ENCODE measurements at places on chromosomes 2 and 18.

DNA sequence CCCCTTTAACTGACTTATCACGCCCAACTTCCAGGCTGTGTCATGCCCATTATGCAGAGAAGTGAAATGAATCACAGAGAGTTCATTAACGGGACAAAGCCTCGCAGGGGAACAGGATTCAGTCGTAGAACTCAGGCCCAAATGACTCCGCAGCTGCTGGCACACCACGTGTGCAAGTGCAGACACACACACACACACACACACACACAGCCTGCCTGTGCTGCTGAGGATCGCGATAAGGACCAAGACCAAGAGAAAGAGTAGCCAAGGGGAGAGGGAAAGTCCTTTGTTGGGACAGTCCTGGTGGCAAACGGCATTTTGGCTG is 90.0 kb upstream of the TAF1B start:
- peak; percentile 76 for DNase-seq

DNA sequence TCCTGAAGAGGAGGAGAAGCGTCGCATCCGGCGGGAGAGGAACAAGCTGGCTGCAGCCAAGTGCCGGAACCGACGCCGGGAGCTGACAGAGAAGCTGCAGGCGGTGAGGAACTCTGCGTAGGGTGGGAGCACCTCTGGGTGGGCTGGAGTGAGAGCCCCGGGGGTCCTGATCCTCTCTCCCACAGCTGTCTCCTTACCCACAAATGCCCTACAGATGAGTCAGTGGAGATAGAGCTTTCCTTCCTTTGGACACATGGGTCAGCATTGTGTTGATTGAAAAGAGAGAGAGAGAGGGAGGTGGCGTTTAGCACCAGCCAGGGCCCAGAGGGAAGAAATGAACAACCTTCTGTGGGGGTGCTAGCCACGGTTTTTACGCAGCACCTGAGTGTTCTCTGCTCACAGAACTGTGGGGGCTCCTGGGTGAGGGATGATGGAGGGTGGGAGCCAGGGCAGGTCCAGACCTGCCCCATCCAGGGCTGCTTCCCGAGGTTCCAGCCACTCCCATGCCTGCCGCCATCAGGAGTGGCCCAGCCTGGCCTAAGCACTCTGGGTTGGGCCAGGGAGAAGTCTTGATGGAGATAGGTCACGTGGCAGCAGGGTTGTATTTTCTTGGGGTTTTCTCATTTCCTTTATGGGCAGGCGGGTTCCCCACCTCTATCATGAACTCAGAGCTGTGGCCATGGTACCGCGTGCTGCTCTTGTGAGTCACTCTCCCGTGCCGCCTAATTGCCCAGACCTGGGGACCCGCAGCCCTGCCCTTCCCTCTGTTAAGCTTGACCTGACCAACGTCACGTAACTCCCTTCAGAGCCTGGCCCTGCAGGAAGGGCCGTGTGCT is 16.3 kb downstream of the FOSL2 start:
- DNase-seq, result peak; percentile 83

DNA sequence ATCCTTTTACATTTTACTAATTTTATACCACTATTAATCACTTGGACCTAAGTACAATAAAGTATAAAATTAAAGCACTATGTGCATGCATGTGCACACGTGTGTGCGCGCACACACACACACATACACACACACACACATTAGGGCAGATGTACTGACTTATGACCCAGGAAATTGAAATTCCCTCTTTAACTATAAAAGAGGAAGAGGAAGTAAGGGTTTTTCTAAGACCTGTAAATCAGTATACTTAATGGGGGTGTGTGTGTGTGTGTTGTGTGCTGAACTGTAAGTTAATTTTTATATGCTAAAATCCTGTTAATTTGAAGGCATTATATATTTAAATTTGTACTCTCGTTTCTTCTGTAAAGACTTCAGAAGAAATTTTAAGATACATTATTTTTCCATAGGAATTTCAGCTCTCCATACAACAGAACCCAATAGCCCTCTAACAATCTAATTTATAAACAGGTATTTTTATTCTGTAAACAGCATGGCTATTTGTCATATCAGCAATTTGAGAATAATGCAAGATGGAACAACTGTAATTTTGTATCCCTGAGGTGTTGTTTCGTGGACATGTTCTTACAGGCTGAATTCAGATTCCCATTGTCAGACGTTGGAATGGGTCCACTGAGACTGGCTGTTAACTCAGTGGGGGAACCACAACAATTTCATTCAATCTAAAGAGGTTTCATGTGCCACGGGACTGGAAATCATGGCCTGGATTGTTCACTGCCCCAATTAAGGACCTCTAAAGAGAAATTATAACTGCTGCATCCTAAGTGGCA is 90.9 kb downstream of the PLA2R1 start:
- DNase-seq, result no peak

DNA sequence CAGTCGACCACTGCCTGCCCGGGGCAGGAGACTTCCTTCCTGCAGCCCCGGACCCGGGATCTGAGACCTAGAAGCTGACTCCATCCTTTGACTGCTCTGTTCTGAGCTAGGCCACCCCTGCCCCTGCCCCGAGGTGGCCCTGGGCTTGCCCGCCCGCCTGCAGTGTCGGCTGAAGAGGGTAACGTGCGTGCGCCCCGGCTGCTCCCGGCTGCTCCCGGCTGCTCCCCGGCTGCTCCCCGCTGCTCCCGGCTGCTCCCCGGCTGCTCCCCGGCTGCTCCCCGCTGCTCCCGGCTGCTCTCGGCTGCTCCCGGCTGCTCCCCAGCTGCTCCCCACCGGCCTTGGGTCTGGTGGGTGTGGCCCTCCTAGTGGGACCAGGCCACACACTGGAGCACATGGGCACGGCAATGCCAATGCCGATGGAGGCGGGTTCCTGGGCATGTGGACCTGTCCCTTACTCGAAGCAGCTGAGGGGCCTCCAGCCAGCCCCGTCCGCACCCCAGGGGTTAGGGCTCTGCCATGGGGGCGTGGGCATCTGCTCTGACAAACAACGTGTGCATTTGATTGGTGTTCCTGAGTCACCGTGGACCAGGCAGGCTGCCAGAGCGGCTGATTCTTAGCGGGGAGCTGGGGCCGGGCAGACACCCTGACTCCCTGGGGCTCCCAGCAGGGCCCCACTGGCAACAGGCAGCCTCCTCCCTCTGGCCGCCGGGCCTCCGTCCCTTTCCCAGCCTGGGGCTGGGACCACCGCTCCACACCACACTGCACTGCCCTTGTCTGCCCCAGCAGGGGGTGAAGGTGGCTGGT is 2.0 kb upstream of the GAL3ST2 start:
- peak; percentile 60 for DNase-seq

DNA sequence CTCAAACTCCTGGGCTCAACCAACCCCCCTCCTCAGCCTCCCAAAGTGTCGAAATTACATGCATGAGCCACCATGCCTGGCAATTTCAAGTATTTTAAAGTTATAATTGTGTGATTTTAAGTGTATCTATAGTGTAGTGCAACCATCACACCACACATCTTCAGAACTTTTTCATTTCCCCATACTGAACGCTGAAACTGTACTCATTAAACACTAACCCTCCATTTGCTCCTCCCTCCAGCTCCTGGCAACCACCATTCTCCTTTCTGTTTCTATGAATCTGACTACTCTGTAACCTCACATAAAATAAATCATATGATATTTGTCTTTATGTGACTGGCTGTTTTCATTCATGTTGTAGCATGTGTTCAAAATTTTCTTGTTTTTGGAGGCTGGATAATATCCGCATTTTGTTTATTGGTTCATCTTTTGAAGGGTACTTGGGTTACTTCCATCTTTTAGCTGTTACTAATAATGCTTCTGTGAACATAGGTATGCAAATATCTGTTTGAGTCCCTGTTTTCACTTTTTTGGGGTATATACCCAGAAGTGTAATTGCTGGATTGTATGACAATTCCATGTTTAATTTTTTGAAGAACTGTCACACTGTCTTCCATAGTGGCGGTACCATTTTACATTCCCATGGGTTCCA is 188.2 kb downstream of the PLCL1 start:
- no peak for DNase-seq

DNA sequence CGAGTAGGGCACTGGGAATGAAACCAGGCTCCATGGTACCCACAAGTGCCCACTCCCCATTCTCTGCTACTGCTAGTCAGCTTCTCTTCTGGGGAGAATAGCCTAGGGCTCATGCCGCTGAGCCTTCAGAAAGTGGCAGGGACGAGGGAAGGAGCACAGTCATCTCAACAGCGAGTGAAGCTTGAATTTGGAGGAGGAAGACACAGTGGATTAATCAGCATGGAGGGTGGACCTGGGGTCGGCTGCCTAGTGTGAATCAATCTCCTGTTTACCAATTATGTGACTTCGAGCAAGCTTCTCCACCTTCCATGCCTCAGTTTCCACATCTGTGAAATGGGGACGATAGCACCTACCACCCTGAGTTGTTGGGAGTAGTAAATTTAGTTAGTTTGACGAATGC is 157.0 kb downstream of the SEPTIN10 start:
- no peak for DNase-seq

DNA sequence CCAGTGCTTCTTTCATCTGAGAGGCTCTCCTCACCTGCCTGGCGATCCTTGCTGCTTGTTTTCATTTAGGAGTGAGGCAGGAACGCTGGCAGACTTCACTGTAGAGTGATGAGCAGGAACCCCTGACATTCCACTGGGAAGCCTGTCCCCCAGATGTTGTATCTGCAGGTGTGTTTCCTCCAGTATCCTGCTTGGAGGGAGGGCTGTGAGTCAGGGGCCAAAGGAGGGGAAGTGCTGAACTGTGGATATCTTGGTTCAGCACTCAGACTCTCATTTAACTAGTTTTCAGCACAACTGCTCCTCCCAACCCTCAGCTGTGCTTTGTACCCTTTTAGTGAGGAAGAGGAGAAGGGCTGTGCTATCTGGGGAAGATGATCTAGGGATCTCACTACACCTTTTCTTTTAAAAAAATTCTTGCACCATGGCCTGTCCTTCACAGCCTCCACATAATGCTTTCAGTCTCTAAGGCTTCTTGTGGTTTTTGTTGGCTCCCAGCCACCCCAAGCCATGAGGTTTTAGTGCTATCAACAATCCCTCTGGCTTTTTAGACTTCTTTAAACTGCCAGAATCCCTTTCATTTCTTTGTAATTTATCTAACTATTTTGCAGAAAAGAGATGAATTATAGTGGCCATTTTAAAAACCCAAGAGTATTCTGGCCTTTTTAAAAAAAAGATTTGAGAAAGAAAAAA is 11.2 kb downstream of the ANKAR start:
- DNase-seq, result peak; percentile 57

DNA sequence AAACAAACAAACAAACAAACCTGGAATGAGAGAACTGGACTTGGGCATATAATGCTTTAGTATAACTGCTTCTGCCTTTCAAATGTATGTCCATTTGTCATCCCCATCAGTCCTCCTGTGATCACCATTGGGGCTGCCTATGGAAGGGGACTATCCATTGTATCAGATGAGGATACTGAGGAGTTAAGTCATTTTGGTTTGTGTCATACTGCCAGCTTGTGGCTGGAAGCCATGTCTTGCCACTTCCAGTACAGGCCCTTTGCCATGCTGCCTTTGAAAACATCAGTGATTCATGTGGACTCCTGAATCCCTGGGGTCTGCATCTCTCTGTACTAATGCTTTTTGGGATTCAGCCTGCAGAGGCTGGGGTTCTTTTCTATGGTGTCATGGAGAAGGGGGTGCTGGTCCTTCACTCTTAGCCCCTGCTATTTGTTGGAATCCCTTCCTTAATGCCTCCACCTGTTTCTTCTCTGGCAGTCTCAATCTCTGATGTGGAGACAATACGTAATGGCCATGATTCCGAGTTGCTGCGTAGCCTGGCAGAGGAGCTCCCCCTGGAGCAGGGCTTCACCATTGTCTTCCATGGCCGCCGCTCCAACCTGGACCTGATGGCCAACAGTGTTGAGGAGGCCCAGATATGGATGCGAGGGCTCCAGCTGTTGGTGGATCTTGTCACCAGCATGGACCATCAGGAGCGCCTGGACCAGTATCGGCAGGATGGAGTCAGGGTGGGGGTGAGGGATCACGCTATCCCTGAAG is 10.6 kb downstream of the PLCD4 start:
- DNase-seq, result no peak

DNA sequence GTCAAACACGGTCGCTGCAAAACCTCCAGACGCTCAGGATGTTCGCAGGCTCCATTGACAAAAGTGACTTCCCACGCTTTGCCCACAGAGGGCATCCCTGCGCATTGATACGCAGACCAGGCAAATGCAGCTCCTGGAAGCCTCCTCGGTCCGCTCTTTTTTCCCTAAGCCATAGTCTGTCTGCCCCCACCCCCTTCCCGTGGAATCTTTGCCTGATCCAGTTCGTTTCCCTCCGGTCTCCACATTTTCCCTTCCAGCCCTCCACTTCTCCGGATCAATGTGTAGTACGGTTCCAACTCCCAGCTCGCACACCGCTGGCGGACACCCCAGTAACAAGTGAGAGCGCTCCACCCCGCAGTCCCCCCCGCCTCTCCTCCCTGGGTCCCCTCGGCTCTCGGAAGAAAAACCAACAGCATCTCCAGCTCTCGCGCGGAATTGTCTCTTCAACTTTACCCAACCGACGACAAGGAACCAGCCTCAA is at the start of gene DCC:
TSS of gene DCC (plus strand) at position 307 of the 481 bp plus-strand sequence. CDS start 591 bp downstream, outside the sequence.
- no peak for DNase-seq

DNA sequence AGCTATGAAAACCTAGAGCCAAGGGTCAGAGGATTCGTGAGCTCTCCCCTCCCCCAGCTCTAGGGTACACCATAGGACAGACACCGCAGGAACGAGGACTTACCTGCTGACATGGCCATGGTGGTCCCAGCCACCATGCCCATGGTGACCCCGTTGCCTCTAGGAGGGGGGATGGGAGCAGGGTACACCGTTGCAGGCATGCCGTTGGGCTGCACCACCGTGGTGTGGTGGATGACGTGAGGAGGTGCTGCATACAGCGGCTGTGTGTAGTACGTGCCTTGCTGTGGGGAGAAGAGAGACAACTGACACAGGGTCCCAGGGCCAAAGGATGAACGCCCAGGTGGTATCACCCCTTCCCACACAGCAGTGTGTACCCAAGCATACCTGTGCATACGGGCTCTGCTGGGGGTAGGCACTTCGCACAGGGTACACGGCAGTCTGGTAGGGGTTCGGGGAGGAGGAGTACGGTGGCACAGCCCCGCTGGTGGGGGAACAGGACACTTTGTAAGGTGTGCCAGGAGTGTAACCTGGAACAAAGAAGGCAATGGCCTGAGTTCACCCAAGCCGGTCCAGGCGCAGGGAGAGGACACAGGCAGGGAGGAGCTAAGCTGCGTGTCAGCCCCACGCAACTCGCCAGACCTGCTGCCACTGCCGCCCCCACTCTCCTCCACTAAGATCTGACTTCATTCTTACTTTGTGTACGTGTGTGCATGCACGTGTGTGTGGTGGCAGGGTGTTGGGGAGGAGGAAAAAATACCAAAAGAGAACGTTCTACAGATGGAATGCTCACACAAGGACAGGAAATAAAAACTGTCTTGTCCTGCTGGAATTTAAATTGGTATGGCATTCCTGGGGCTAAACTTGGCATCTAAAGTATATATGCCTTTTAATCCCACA is 37.8 kb downstream of the FAM168B start:
- DNase-seq, result no peak

GRCh38 chr2:18825838-18826237 is 236.5 kb upstream of the NT5C1B start:
- DNase-seq, result no peak

DNA sequence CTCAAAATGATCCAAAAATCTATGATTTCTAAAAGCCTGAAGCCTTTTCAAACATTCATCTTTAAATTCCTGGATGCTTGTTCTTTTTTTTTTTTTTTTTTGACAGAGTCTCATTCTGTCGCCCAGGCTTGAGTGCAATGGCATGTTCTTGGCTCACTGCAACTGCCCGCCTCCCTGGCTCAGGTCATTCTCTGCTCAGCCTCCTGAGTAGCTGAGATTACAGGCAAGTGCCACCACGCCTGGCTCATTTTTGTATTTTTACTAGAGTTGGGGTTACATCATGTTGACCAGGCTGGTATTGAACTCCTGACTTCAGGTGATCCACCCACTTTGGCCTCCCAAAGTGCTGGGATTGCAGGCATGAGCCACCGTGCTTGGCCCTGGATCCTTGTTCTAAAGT is 649.5 kb downstream of the XIRP2 start:
- DNase-seq, result no peak
